B cell (primary cell): ENCODE measurements at places on chromosomes 12 and 14.

GRCh38 chr14:104971447-104972240, 6.5 kb downstream of the AHNAK2 start:
- no peak for DNase-seq

DNA sequence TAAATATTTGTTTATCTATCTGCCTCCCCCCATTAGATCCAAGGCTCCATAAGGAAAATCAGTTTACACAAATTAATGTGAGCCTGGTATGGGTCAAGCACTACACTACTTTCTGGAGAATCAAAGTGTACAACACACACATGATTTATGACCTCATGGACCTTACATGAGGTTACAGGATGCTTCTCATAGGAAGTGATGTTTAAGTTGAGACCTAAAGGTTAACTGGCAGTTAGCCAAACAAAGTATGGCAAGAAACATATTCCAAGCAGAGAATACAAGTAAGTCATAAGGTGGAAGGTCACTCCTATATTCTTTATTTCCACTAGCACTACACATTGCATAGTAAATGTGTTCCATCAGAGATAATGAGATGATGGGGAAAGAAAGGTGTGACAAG, 39.2 kb downstream of the OSBPL8 start:
- no peak for DNase-seq

GRCh38 chr12:97801471-97802059, 339.0 kb downstream of the RMST start:
- DNase-seq: no peak

- DNase-seq: no peak
Observed at GRCh38 chr12:66823857-66824570, 145.1 kb upstream of the GRIP1 start.
